ENCODE measurements at places on chromosomes 2 and 18. TPM values are rescaled to one million over a fixed set of nuclear protein-coding genes. Genes with fewer than 3 reads are reported as not detected.

ACTG2 gene
- 2.2 TPM for total RNA-seq

SIX2 gene
- total RNA-seq, result not detected

TCF23 gene
- total RNA-seq, result not detected

DYNC1I2 gene
- total RNA-seq, result 119 TPM

CXCR1 gene
- total RNA-seq, result 1.1 TPM

EGR4 gene
- not detected for total RNA-seq

DNA sequence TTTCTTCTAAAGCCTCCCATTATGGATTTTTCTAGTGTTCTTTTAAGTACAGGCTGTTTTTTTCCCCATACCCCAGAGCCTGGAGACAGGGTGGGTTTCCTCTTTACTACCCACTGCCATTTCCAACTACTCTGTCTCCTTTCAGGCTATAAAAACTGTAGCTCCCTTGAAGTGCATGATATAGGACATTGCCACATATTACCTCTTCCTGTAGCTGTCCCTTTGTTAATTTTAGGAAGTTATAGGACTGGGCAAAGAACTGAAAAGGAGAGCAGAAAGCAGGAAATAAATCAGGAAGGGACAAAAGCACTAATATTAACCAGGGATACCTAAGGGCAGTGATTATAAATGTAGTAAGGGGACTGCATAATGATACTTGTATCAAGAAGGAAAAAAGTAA is 54.1 kb downstream of the VIL1 start:
- DNase-seq, result no peak

GRCh38 chr2:99851089-99851488 is 291.3 kb downstream of the AFF3 start:
- no peak for DNase-seq

DNA sequence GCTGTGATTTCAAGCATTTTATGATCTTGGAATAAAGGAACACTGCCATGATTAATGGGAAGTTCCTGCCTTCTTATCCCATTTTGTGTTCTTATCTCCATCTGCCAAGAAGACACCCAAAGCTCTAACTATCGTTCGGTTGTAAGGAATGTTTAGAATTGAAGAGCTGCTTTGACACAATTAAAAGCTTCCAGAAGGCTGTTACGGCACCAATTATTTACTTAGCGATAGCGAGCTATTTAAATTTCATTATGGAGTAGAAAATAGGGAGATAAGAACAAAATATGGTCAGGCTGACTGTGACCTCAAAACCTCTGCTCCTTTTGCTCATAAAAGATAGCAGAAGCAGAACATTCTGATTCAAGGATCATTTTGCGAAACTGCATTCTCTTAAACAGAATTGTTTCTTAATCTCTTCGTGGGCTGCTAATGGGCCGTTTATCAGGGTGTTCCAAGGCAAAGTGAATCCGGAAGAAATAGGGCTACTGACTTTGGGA is 101.6 kb downstream of the SLC4A3 start:
- DNase-seq, result no peak

DNA sequence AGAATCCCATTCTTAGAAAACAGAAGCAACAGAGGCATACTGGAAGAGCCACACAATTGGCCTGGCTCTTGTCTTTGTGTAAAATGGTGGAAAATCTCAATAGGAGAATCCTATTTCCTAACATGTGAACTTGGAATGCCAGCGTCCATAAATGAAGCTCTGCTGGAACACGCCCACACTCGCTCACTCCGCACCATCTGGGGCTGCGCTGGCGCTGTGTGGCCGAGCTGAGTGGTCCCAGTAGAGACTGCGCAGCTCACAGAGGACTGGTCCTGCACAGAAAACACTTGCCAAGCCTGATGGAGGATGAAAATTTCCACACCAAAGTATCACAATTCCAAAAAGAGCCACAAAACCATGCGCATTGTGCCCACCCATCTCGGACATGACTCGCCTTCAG is 56.2 kb downstream of the PXDN start:
- DNase-seq, result no peak

GRCh38 chr18:3903337-3903736 is 453.4 kb downstream of the TGIF1 start:
- DNase-seq, result peak; percentile 87

- DNase-seq, result no peak
Measured at GRCh38 chr2:58950795-58951462, 709.8 kb upstream of the FANCL start.

DNA sequence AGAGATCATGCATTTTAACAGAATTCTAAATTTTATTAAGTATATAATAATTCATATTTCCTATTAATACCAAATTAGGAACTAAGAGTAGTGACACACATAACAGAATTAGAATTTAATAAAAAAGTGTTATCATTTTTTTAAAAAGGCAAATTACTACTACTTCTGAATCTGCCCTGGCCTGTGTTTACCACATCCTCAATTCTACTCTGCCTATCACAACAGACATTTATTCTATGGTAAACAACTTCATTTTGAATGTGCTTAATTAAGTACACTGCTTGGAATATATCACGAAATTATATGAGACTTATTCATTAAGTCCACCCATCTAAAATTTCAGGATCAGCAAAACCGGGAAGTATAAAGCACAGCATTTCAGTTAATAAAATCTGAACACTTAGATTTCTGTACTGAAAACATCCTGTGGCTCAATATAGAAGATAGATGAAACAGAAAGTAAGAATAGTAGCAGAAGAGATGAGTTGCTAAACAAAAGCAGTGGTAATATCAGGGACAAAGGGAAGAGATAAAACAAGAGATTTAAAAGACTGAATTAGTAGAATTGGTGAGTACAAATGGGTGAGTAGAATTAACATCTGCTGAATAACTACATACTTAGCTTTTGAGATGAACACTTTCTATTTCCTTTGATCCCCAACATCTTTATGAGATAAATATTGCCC is 3.7 kb downstream of the SMC6 start:
- DNase-seq, result no peak

DNA sequence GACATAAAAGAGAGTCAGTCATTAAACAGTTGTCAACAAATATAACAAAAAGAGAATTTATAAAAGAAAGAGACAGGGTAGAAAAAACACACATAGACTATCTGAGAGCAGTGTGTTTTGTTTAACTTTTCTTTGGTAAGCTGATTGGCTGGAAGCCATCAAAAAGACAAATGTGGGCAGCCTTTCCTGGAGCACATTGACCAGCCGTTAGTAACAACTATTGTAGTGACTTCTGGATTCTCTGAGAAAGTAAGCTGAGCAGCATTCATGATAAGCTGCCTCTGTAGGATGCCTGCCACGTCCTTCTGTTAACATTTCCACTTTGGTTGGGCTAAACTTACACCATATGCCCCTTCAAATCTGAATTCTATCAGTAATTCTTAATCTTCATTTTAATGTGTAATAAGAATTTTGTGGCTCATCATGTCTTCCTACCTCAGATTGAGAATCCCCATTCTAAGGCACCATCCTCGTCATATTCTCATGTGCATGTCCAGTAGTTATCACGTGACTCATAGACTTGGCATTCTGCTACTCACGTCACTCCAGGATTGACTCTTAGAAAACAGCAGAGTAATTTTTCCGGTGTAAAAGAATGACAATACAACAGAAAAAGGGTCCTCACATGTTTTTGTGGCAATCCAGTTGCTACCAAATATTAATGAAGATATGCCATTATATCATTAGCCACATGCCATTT is 43.4 kb upstream of the DNAJC10 start:
- DNase-seq, result peak; percentile 51
